ENCODE measurements at places on chromosomes 4 and X.

- DNase-seq, result no peak
Measured at GRCh38 chr4:30538794-30539193, 181.4 kb upstream of the PCDH7 start.

- no peak for DNase-seq
Measured at GRCh38 chr4:160026721-160027120, 923.8 kb downstream of the RAPGEF2 start.

- no peak for DNase-seq
Measured at GRCh38 chrX:10423716-10424115, 196.7 kb downstream of the MID1 start.

- no peak for DNase-seq
Measured at GRCh38 chr4:169485791-169486742, 126.3 kb downstream of the NEK1 start.

GRCh38 chr4:1516881-1517480 is 110.7 kb upstream of the NKX1-1 start:
- no peak for DNase-seq

DNA sequence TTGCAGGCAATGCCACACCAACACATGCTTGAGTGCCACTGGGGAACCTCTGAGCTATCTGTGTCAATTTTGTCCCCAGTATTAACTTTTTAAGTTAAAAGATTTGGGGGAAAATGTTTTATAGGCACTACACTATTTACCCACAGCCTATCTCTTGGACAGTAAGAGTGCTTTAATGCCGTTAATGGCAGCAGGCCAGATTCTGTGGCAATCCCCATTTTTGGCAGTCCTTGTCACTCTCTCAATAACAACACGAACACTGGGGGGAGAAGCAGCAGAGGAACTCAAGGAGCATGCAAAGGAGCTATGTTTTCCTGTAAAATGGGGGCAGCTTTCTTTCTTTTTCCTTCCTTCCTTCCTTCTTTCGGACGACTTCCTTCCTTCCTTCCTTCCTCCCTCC is 168.6 kb downstream of the NSUN7 start:
- DNase-seq, result no peak

DNA sequence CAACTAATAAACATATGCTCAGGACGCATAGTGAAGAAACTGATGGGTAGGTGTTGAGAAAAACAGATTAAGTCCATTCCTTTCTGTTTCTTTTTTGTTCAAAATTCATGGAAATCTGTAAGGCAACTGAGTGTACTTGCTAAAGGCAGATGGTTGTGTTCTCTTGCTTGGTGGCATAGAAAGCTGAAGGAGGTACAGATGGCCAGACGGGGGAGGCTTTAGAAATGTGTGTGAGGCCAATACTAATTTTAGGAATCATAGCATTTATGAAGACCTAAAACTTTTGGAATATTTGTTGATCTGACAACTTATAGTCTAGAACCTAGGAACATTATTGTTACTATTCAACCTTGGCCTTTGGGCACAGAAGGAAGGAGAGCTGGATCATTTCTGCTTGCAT is 56.8 kb upstream of the EMCN start:
- DNase-seq, result no peak

- DNase-seq, result no peak
Measured at GRCh38 chrX:16476009-16476408, 173.9 kb upstream of the S100G start.

- DNase-seq, result no peak
Measured at GRCh38 chrX:39043838-39044550, 242.7 kb downstream of the MID1IP1 start.

DNA sequence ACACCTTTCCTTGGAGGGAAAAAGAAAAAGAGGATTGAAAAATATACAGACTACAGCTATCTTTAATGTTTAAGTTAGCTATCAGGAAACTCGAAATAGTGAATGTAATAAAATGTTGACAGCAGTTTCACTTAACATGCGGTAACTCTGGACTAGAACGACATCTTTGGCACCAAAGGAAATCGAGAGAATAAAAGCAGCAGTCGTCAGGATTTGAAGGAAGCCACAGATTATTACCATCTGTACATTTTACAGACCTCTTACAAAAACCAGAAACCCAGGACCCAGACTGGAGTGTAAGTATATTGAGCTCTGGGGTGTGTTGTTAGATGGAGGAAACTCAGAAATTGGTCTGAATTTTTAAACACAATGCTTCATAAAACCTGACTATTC is 51.6 kb upstream of the STOX2 start:
- no peak for DNase-seq

DNA sequence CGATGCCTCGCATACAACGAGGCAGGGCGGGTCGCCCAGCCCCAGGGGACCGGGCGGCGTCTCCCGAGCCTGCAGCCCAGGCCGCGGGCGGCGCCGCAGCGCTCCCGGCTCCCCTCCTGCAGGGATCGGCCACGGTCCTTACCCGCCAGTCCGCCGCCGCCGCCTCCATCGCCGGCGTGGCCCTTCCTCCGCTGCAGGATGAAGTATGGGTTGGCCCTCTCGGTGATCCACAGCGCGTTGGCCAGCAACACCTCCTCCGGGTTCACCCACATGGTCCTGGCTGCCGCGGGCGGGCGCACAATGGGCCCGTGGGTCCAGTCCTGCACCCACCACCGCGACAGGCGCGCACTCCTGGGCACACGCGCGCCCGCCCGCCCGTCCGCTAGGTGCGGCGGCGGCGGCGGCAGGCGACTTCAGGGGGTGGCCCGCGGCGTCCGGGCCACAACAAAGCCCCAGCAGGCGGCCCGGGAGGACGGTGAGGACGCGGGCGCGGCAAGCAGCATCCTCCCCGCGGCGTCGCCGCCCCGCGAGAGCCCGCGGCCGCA is 339 bp downstream of the TBC1D9 start:
- DNase-seq, result no peak

DNA sequence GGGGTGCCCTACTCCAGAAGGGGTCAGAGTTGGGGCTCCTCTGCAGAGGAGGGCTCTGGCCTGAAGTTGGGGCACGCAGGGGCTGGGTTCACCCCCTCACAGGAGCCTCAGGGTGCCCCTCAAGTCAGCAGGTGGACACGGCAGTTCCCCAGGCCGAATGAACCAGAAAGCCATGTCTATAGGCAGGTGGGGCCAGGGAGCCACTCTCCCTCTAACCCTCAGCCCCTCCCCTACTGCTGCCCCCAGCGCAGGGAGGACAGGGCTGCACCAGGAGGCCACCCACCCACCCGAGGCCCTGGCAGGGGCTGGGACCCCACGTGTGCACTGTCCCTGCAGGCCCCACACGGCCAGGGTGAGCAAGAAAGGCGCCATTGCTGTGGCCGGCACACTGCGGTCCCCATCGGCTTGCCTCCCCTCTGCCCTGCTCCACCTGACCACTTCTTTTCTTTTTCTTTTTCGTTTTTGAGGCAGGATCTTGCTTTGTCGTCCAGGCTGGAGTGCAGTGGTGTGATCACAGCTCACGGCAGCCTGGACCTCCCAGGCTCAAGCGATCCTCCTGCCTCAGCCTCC is 83.8 kb downstream of the FAM53A start:
- DNase-seq, result no peak

DNA sequence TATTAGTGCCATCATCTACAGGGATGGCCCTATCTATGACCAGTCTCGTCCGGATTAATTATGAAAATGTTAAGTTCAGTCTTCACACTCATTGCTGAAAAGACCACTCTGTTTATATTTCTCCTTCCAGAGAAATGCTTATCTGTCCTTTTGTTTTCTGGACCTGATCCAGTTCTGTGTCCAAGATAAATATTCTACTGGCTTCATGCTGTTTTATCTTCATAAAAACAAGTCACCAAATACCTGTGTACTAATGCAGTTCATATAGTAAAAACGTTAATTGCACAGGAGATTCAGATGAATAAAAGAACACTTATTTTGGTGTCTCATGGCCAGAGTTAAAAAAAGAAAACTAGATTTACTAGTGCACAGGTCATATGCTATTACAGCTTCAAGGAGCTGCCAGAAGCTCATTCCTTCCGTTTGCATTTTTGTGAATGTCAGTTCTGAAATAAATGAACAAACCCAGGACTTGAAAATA is 17.3 kb downstream of the FNIP2 start:
- DNase-seq, result no peak

GRCh38 chr4:26284536-26284935 is 36.3 kb upstream of the RBPJ start:
- DNase-seq, result no peak

DNA sequence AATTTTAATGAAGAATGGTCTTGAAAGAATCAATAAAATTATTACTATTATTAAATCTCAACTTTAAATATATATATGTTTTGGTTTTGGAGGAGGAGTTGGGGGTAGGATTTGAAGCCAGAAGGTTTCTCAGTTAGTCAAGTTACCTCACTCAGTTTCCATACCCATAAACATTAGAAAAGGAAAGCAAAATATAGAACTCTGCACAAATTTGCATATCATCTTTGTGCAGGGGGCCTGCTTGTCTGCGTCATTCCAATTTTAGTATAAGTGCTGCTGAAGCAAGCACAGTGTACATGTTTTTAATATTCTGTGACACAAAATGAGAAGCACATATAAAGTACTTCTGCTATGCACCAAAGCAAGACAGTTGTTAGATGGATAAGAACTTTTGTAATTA is 47.5 kb upstream of the SCRG1 start:
- no peak for DNase-seq

GRCh38 chrX:19799319-19800182 is 87.8 kb downstream of the SH3KBP1 start:
- peak; percentile 37 for DNase-seq

DNA sequence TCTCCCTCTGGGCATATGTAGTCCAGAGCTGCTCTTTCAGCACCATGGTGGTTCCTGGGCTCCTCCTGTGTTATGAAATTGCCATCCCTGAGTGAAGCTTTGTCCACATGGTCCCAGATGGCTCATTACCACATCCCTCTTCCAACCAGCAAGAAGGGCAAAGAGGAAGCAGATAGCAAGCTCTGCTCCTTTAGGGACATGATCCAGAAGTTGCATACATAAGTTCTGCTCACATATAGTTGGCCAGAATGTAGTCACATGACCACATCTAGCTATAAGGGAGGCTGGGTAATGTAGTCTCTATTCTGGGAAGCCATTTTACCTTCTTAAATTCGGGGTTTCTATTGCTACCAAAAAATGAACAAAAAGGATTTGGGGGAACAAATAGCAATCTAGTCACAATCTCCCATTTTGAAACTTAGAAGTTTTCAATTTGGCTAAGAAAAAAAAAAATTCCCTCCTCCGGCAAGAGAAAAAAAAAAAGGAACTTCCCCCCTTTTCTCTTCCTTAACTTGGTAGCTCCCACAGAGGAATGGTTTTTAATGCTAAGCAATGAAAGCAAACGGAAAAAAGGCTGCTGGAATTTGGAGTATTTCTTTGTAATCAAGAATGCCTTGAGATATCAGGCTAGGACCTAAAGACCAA is 88.2 kb upstream of the USP9X start:
- DNase-seq, result no peak

DNA sequence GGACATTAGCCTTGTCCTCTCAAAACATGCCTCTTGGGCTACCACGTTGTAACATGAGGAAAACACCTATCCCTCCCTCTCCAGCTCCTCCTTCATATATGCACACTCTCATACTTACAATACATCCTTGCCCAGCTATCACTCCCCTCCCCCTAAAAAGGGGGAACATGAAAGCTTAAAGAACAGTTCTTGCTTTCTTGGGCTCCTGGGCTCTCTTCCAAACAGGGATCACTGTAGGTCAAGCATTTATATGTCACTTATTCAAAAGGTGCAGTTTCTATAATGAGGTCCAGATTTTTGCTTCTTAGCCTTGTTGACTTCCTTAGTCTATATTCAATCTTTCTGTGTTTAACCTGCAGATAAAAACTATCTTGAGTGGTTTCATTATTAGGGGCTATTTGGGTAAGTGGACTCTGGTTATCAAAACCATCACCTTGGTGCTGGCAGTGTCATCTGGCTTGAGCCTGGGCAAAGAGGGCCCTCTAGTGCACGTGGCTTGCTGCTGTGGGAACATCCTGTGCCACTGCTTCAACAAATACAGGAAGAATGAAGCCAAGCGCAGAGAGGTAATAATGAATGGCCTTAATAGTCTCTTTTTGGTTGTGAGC is 119.4 kb downstream of the AKAP4 start:
- no peak for DNase-seq

DNA sequence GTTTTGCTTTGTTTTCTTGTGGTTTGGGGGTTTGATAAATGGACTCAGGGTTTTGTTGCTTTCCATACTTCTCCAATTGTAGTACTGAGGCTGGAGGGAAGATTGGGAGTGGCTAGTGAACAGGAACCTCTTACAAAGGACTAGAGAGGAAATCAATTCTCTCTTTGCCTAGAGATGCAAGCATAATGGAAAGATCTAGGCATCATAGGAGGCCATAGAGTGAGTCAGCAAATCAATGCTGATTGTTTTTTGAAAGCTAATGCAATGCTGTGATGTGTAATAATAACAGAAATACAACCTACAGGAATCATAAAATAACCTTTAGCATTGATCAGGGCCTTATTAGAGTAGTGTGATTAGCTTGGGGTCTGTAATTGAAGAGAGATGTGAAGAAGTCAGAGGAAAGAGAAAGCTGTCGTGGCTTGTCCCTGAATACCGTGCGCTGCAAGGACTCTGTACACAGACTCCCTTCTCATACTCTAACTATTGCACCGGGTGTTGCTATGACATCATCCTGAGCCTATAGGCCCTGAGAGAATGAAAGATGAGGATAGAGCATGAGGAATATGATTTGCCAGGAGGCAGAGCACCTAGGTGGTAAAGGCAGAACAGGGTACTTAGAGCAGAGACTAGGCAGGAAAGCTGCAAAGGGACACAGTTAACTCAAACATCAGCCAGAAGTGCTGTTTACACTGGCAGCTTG is 29.3 kb upstream of the GPR101 start:
- DNase-seq, result no peak

DNA sequence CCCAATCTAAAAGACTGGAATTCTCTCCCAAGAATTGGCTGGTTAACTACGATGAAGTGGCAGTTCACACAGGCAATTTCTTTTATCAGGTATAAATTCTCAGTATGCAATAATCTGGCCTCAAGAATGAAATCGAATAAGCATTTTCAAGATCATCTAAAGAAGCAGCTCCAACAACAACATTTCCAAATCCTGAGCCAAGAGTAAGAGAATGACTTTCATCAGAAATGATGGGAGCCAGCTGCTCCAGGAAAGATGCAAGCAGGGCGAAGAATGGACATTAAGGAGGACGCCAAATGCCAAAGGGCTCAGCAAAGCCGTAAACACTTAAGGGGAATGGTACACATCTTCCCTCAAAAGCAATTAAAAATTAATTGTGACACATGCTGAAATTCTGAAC is 12.0 kb downstream of the ADAMTS3 start:
- DNase-seq, result no peak

GRCh38 chr4:118905566-118905965 is 16.9 kb downstream of the SYNPO2 start:
- DNase-seq, result no peak

- no peak for DNase-seq
Measured at GRCh38 chrX:133297284-133297683, 79.1 kb upstream of the TFDP3 start.

All from activated effector memory CD4-positive, alpha-beta T cell treated with Interleukin-2 at 50 U/mL for 16 hours (primary cell).